ENCODE measurements at places on chromosomes 11 and 22. TPM values are rescaled to one million over a fixed set of nuclear protein-coding genes. Genes with fewer than 3 reads are reported as not detected.

FGF19 gene
- 362 TPM for total RNA-seq

PRPF19 gene
- total RNA-seq, result 70.6 TPM

HBE1 gene
- total RNA-seq, result 4.0 TPM

OLFML1 gene
- 12.9 TPM for total RNA-seq

THY1 gene
- 17.8 TPM for total RNA-seq

KBTBD3 gene
- total RNA-seq, result 10.8 TPM

TMEM218 gene
- 18.7 TPM for total RNA-seq

PGGHG gene
- 42.8 TPM for total RNA-seq

C22orf39 gene
- total RNA-seq, result 33.3 TPM

LRRC56 gene
- 9.4 TPM for total RNA-seq

THAP7 gene
- 27.5 TPM for total RNA-seq

MN1 gene
- 17.7 TPM for total RNA-seq

ASPHD2 gene
- 5.5 TPM for total RNA-seq

GVQW3 gene
- 3.0 TPM for total RNA-seq

TMEM86A gene
- 20.1 TPM for total RNA-seq

EXPH5 gene
- 5.6 TPM for total RNA-seq

DBX1 gene
- not detected for total RNA-seq

FAM180B gene
- 0.14 TPM for total RNA-seq

TMEM191C gene
- 2.8 TPM for total RNA-seq

MMP12 gene
- total RNA-seq, result 1.7 TPM

SLC17A6 gene
- not detected for total RNA-seq

LRRC32 gene
- total RNA-seq, result 33.2 TPM

PRDM11 gene
- 21.3 TPM for total RNA-seq

ATP5MG gene
- 196 TPM for total RNA-seq

MRGPRX4 gene
- not detected for total RNA-seq

GTSE1 gene
- 1.3 TPM for total RNA-seq

HBB gene
- total RNA-seq, result 65.9 TPM

MAP6 gene
- total RNA-seq, result 13.3 TPM

SYT7 gene
- total RNA-seq, result 1.5 TPM

SHANK2 gene
- total RNA-seq, result 18.0 TPM

GSTT2B gene
- 16.2 TPM for total RNA-seq

PANX2 gene
- 0.95 TPM for total RNA-seq

INS gene
- total RNA-seq, result 1.2 TPM

CYTH4 gene
- total RNA-seq, result 24.1 TPM

SIK2 gene
- 27.6 TPM for total RNA-seq

GGT1 gene
- total RNA-seq, result 208 TPM

PATE4 gene
- total RNA-seq, result not detected

OR5AN1 gene
- not detected for total RNA-seq

CARD16 gene
- 22.8 TPM for total RNA-seq

F2 gene
- 21.4 TPM for total RNA-seq

SYT13 gene
- 154 TPM for total RNA-seq

MISFA gene
- total RNA-seq, result 2.8 TPM

DGCR6 gene
- total RNA-seq, result 1.5 TPM

KDELR3 gene
- 22.8 TPM for total RNA-seq

FAT3 gene
- total RNA-seq, result 1.4 TPM

SLC22A8 gene
- total RNA-seq, result not detected

MPZL2 gene
- 72.5 TPM for total RNA-seq

MORC2 gene
- 21.5 TPM for total RNA-seq

PRR5L gene
- 32.7 TPM for total RNA-seq

SPI1 gene
- total RNA-seq, result 35.3 TPM

ESAM gene
- 22.0 TPM for total RNA-seq

INPP5J gene
- total RNA-seq, result 8.7 TPM

MUC6 gene
- 173 TPM for total RNA-seq

XKR3 gene
- not detected for total RNA-seq

RPUSD4 gene
- total RNA-seq, result 18.7 TPM
